ENCODE measurements at places on chromosomes 6 and 20.

- no peak for DNase-seq
Observed at GRCh38 chr6:98840385-98840784, 6.0 kb downstream of the POU3F2 start.

- no peak for DNase-seq
Observed at GRCh38 chr6:37324131-37325033, 29.4 kb upstream of the RNF8 start.

GRCh38 chr20:18609741-18610140 is 21.9 kb downstream of the DTD1 start:
- DNase-seq = no peak

GRCh38 chr6:24982231-24982630 is 46.5 kb upstream of the RIPOR2 start:
- DNase-seq = no peak

DNA sequence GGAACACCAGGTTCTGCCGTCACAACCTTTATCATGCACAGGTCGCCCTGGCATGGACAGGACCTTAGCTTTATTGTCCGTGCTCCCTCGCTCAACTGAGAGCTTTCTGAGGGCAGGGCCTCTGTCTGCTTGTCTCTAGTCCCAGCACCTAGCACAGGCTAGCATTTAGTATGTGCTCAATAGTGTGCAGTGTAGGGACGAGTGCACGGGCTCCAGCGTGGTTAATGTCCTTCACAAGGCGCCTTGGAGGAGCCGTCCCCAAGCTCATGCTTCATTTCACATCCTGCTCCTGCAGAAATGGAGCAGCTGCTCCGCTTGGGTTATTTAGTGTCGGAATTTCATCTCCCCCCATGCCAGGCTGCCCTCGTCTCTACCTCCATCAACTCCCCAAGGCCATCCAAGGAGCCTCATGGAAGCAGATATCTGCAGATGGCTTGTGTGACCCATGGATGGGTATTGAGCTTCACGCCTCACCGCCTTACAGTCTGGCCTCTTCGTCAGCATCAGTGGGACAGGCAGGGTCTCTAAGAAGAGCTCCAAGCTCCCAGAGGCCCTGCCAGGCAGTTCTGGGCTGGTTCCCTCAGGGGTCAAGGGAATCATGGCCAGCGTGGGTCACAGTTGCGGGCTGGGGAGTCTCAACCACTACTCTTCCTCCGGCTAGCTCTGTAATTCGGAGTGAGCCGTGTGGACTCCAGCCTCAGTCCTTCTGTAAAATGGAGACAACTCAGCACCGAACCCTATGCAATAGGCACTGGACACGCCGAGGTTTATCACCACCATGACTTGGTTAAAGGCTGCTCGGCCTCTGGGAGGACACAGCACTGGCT is 60.8 kb upstream of the APCDD1L start:
- DNase-seq = no peak

DNA sequence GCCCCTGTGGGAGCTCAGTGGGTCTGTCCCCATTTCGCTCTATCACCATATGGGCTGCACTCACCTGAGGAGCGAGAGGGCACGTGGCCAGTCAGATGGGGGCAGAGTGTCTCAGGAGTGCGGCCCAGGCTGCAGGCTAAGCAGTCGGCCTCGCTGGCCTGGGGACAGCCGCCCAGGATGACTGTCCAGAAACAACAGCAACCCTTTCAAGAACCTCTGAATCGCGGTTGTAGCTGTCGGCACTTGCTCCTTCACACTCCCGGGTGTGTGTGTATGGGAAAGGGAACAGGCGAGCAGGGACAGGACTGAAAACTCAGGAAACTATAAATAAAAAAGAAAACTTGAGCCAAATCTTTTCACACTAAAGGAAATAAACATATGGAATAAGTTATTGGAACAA is 63.1 kb downstream of the TFAP2A start:
- no peak for DNase-seq

DNA sequence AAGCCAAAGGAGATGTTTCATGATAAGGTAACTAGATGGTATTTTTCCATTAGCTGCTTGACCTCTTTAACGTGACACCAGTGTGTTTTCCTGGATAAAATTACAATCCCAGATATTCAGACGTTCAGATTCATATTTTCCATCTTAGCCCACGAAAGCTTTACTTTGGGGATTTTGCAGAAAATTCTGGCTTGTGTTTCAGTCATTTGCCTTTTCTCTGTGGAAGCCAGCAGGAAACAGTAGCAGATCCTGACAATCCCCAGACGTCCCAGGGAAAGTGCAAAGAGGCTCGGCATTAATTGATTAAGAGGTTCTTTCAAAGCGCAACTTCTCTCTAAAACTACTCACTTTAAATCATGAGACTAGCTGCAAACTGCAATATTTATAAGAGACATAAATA is 243.6 kb downstream of the UST start:
- no peak for DNase-seq

GRCh38 chr20:44395461-44396340 is 40.2 kb downstream of the HNF4A start:
- DNase-seq = no peak

GRCh38 chr6:164227952-164228522 is 813.5 kb downstream of the QKI start:
- DNase-seq = no peak

DNA sequence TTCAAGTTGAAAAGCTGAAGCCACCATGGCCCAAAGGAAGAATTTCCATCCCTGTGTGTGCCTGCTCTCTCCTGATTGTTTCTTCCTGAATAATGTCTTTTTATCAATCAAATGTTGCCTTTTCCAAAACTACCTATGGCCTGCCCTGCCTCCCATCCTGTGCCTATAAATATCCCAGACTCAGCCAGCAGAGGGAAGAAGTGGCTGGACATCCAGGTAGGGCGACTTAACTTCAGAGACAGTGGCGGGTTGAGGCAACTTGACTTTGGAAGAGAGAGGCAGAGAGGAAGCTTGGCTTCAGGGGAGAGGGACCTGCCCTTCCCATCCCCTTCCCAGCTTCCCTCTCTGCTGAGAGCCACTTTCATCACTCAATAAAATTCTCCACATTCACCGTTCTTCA is 133.0 kb downstream of the LCA5 start:
- DNase-seq = no peak

Measured in activated CD8-positive, alpha-beta memory T cell treated with anti-CD3 and anti-CD28 coated beads for 1 hour (primary cell).